ENCODE measurements at places on chromosomes 11 and 22.
A peak's percentile ranks its signal among the peaks of the same experiment; 100 is the strongest.

GRCh38 chr11:102489186-102490145 lies 36.9 kb upstream of the TMEM123 start:
- DNase-seq = no peak

DNA sequence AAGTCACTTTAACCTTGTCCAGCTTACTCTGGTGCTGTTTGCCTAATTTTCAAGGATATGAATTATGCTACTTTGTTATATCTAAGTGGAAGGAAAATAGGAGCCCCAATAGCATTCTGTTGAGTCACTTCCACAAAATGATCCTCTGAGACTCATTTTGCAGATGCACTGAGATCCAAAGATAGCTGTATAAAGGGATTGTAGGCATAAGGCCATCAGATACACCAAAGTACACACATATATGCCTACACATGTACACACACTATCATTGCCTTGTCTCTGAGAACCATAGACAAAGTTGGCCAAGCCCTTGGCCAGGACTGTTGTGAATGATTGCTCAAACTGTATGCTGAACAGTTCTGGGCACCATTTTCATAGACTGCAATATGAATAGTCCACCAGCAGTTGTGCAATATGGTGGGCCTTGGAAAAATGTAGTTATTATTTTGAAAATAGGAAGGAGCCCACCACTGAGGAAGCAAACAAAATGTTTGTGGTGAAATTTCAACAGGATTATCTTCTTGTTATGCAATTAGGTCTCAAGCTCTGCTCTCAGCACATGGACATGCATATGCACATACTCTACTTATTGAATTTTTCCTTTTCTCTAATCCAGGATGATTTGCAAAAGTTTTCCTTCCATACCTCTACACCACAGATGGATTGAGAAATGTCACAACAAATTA lies 186.0 kb upstream of the CTSC start:
- no peak for DNase-seq

DNA sequence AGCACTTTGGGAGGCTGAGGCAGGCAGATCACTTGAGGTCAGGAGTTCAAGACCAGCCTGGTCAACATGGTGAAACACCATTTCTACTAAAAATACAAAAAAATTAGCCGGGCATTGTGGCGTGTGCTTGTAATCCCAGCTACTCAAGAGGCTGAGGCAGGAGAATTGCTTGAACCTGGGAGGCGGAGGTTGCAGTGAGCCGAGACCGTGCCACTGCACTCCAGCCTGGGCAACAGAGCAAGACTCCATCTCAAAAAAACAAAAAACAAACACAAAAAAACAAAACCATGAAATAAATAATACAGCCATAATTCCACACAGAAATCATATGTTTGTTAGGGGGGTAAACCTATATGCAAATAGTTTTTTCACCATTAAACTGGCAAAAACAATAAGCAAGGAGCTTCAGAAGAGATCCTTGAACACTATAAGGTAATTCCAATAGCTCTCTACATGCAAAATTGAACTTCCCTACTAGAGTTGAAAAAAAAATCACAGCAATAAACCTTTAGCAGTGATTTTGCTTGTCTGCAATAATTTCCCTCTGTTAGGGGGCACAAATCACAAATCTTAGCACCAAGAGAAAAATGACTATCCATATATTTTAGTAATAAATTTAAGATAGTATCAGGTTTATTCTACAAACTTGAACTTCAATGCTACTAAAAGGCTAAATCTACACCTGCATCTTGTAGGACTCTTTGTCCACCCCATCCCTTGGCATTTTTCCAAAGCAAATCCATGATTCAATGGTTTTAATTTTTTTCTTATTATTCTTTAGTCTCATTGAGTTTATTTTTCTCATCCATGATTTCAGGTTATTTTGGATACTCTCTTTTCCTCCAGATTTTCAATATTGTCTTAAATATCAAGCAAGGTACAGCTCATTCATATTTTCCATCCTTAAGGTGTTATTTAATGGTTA lies 3.9 kb downstream of the CSTF3 start:
- no peak for DNase-seq

GRCh38 chr11:114775875-114776621 lies 97.7 kb downstream of the NXPE2 start:
- no peak for DNase-seq

GRCh38 chr22:24028533-24028932 lies 17.4 kb downstream of the CABIN1 start:
- DNase-seq = no peak

GRCh38 chr11:68461575-68461917 lies 994 bp downstream of the PPP6R3 start:
- DNase-seq = no peak

DNA sequence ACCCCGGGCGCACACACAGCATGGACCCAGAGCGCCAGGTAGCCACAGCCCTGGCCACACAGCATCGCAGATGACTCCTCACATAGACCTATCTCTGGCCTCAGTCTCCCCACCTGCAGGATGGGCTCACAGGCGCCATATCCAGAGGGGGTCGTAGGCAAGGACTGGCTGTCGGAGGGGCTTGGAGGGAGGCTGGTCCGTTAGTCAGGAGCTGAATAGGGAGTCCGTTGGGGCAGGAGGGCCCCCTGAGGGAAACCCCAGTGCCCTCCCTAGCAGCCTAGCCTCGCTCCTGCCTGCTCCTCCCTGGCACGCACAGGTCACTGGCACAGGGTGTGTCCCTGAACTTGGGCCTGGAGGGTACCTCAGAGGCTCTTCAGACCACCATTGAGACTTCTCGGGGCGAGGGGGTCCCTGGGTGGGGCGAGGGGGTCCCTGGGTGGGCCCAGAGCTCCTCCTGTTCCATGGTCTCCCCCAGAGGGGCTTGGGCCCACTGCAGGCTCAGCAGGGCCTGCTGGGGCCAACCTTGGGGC lies 2.0 kb downstream of the PLXNB2 start:
- no peak for DNase-seq

GRCh38 chr11:121757480-121758125 lies 304.8 kb upstream of the SORL1-AS1 start:
- no peak for DNase-seq

DNA sequence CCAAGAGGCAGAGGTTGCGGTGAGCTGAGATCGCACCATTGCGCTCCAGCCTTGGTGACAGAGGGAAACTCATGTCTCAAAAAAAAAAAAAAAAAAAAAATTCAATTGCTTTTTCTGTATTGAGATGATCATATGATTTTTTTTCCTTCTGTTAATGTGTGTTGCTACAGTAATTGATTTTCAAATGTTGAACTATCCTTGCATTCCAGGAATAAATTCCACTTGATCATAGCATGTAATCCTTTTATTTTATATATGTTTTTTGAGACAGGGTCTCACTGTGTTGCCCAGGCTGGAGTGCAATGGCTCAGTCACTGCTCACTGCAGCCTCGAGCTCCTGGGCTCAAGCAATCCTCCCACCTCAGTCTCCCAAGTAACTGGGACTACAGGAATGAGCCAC lies 33.3 kb downstream of the MOV10L1 start:
- DNase-seq = no peak

DNA sequence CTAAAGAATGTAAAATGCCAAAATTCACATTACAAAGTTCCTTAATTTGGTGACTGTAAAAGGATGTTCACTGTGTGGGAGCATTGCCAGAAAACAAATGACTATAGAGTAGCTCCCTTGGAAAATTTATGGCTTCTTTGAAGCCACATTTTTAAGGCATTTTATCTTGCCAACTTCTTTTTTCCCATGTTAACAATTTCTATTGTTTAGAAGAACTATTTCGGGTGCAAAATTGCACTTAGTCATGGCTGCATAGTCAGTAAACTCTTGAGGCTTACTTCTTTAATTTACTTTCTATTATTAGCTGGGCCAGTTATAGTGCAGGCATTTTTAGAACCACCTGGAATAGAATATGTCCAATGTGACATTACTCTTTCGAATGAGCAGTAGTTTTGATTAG lies 515.3 kb downstream of the JRKL start:
- no peak for DNase-seq

GRCh38 chr11:129224538-129224937 lies 32.4 kb upstream of the ARHGAP32 start:
- no peak for DNase-seq

GRCh38 chr11:59179121-59179520 lies 7.2 kb downstream of the DTX4 start:
- DNase-seq = no peak

DNA sequence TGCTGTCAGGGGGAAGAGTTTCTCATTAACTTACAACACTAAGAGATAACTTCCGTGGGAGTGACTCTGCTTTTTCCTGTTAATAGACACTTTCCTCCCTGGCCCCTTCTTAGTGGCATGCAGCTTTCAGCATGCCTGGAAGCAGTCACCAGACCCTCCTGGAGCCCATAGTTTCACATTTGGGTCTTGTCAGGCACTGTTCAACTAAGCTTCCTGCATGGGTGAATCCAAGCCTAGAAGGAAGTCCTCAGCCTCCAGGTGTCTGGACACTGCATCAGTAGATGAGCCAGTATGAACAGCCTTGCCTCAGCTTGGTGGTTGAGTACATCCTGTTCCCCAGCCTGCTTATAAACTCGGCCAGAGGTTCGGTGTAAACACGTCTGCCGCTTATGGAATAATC lies 68.1 kb downstream of the PPP6R3 start:
- DNase-seq = no peak

DNA sequence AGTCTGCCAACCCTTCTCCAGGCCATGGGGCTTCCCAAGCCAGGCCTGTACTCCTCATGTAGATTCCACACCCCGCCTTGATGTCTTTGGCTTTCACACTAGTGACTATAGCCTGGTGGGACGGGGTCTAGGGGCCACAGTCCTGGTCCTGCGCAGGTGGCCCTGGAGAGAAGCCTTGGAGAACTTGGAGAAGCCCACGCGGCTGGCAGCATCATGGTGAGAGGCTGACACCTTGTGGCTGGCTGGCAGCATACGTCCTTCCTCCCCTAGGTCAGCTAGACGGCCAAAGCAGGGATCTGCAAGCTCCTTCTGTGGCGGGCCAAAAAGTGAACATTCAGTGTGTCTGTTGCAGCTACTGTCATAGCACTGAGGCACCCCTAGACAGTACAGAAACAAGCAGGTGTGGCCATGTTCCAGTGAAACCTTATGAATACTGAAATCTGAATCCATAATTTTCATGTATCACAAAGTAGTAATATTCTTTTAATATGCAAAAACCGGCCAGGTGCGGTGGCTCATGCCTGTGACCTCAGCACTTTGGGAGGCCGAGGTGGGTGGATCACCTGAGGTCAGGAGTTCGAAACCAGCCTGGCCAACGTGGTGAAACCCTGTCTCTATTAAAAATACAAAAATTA lies 42.0 kb downstream of the FAM83F start:
- peak; percentile 83 for DNase-seq

DNA sequence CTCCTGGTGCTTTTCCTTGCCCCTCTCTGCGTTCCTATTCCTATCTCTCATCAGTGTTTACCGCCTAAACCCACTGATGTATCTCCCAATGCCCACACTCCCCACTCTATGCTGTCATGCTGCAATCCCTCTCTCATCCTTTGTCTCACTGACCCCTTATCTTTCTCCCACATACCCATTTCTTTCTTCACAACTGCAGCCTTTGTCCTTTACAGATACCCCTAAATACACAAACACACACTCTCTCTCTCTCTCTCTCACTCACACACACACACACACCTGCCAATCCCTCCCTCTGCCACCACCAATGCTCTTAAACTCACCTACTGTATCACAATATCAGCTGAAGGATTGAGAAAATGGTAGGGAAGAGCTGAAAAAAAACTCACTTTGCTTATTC lies 5.3 kb upstream of the OR52B2 start:
- DNase-seq = no peak

- DNase-seq = no peak
Observed at GRCh38 chr11:36186340-36187175, 102.7 kb downstream of the COMMD9 start.

DNA sequence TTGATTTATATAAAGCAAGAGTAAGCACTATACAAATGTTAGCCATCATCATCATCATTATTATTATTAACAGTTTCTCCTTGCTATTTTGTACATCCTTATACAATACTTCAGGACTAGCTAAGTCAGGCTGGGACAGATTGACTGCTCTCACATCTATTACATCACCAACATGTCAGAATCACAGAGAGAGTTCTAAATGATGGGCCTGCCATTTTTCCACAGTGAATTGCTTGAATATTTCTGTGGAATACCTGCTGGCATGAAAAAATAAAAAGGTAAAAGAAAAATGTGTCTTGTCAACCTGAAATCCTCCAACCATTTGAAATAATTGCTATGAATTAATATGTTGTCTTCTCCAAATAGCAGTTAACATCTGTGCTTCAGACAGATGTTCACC lies 1311.3 kb downstream of the FAM181B start:
- DNase-seq = no peak

DNA sequence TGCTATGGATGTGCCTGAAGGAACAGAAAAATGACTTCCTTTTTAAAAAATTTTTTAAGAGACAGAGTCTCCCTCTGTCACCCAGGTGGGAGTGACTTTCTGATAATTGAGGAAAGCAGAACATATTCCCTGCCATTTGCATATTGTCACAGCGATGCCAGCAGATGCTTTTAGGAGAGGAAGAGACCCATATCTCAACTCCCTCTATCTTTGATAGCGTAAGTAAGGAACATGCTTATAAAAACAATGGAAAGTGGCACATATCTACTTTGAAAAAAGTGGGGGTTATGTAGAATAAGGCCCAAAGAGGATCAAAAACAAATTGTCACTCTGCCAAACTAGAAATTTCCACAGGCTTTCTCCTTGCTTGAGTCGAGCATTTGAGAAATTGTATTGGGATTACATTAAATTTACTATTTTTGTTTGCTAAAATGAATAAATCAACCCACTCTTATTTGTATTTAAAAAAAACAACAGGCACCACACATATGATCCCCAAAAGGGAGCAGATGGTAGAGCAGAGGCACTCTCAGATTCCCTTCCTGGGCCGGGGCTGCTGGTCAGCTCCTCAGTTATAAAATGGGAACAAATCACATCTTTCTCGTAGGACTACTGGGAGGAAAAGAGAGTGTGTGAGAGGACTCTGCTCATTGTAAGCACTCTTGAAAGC lies 68.8 kb upstream of the TSPAN18 start:
- DNase-seq = no peak

DNA sequence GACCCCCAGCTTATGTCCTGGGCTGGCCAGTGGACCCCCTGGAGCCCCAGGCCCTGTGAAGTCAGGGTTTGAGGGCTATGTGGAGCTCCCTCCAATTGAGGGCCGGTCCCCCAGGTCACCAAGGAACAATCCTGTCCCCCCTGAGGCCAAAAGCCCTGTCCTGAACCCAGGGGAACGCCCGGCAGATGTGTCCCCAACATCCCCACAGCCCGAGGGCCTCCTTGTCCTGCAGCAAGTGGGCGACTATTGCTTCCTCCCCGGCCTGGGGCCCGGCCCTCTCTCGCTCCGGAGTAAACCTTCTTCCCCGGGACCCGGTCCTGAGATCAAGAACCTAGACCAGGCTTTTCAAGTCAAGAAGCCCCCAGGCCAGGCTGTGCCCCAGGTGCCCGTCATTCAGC lies 24.6 kb downstream of the CSF2RB start:
- no peak for DNase-seq

GRCh38 chr11:6666302-6667183 lies 10.9 kb upstream of the DCHS1 start:
- DNase-seq = no peak

DNA sequence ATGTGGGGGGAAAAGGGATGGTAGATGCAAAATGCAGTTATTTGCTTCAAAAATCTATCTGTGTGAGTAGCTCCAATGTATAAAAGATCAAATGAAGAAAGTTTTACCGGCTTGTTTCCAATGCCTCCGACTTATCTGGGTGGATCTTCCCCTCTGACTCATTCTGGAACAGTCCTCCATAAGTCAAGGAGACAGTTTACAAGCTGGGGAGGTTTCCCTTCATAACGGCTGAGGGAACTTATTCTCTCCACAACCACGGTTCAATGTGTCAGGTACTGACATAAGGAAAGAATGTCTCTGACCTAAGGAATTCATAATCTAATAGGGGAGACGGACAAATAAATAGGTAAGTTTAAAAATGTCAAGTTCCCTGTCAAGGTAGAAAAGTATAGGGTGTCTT lies 49.7 kb upstream of the BIRC3 start:
- DNase-seq = no peak

All from H9 (cell line).